ENCODE measurements at places on chromosomes 1 and 21.

DNA sequence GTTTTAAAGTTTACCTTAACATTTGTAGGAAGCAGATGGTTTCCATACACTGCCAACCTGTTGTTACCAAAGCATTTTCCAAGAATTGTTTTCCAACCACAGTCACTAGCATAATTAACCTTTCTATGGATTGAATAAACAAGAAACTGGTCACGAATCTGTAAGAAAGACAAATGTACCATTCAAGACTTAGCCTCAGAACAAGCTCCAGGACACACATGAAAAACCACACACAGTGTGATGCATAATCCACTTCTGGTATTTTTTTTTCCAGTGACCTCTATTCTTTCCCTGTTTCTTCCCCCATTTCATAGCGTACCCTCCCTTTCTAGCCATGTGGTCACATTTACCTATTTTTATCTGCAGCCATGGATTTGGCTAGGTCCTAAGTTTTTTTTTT lies 29.6 kb upstream of the C1orf87 start:
- DNase-seq: no peak

- DNase-seq: no peak
Observed at GRCh38 chr1:114512595-114513280, 1.7 kb upstream of the TRIM33 start.

DNA sequence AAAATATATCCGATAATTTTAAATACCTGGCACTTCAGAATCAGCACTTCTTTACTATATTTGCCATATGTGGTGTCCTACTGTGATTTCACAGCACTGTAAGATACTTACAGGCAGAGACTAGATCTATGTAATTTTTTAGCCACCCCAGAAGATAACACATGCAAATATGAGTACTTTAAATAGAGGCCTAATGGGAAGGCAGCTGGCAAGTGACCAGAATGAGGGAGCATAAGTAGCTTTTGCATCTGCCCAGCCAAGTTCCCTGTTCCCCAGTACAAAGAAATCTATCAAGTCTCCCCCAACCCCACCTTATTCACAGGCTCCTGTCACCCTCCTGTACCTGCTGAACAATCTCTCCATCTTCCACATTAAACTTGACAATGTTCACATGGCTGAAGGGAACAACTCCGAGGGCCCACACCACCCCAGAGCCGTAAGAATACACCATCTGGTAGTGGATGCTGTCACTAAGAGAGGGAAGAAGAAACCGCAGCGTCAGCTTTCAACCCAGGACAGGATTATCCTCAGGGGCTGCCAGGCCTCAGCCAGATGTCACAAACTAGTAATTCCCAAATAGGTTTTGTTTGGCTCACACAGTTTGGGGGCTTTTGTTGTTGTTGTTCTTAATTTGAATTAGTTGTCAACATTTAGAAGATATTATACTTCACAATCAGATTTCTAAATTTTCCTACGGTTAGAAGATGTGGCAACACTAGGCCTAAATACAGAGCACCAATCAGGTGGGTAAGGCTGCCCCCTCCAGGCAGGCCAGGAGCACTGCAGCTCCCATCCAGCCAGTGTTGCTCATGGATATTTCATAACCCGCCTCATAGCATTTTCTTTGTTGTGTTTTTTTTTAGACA lies 10.4 kb downstream of the EMC1 start:
- no peak for DNase-seq

DNA sequence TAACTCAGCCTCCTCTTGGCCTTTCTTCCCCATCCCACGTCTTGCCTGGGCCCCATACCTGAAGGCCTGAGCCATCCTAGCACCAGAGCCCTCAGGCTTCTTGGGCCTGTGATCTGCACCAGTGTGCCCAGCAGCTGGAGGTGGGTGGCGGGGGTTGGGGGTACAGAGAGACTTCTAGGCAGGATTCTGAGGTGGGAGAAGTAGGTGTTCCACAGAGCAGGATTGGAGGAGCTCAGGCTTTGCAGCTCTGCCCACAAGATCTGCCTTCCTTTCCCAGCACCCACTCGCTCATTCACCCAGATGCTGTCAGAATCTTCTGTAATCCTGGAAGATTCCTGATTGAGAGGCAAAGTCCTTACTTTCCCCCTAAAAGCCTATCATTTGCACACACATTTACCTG lies 10.0 kb upstream of the GJB5 start:
- DNase-seq: no peak

- DNase-seq: no peak
Observed at GRCh38 chr1:213986020-213986924, 1.5 kb upstream of the PROX1 start.

- DNase-seq: no peak
Observed at GRCh38 chr1:228308085-228308601, 98.5 kb downstream of the TRIM11 start.

GRCh38 chr1:46800742-46801141 lies 1.9 kb downstream of the CYP4B1 start:
- DNase-seq: no peak

DNA sequence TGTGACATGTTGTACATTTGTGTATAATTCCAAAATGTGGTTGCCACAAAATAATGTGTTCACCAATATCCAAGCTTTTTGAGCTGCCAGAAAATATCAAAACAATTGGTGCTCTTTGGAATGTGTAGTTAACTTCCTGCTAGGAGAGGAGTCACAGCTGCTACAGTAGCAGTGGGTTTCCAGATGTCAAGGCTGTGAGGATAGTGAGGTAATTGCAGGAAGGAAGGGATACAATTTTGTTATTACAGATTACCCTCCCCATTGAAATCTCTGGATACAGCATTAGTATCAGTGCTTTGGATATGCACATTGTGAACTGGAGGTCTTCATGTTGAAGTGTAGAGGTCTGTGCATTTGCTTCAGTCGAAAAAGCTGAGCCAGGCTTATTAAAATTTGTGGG lies 253.2 kb downstream of the PTPRC start:
- no peak for DNase-seq

GRCh38 chr1:239722035-239722434 lies 335.7 kb downstream of the CHRM3 start:
- no peak for DNase-seq

DNA sequence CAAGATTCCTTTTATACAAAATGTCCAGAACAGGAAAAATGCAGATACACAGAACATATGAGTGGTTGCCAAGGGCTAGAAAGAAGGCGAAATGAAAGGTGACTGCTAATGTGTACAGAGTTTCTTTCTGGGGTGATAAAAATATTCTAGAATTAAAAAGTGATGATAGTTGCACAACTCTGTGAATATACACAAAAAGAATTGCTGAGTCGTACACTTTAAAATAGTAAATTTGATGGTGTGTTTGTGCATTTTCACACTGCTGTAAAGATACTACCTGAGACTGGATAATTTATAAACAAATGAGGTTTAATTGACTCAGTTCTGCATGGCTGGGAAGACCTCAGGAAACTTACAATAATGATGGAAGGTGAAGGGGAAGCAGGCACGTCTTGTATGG lies 23.9 kb downstream of the KLHDC7A start:
- no peak for DNase-seq

GRCh38 chr1:209805875-209806760 lies at the start of gene IRF6:
TSS of gene IRF6 (minus strand) at chr1:209806142. CDS start at chr1:209801413, 4,729 bp downstream.
- peak; percentile 41 for DNase-seq

- DNase-seq: no peak
Observed at GRCh38 chr1:14894811-14895560, 258.6 kb upstream of the TMEM51 start.

- no peak for DNase-seq
Observed at GRCh38 chr1:87684194-87684593, 355.5 kb downstream of the LMO4 start.

DNA sequence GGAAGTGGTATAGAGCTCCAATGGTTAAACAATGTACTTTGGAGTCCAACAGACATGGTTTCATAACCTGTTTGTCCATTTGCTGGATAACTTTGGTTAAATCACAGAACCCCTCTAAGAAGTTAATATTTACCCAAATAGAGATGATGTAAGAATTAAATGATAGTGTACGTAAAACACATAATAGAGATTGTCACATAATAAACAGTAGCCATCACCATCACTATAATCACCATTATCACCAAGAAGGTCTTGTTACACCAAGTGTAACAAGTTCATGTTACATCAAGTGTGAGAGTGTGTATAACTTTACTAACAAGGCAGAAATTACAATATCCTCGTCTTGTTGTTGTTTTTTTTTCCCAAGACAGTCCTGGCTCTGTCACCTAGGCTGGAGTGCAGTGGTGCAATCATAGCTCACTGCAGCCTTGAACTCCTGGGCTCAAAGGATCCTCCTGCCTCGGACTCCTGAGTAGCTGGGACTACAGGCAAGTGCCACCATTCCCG lies 23.3 kb downstream of the NUCKS1 start:
- DNase-seq: no peak

DNA sequence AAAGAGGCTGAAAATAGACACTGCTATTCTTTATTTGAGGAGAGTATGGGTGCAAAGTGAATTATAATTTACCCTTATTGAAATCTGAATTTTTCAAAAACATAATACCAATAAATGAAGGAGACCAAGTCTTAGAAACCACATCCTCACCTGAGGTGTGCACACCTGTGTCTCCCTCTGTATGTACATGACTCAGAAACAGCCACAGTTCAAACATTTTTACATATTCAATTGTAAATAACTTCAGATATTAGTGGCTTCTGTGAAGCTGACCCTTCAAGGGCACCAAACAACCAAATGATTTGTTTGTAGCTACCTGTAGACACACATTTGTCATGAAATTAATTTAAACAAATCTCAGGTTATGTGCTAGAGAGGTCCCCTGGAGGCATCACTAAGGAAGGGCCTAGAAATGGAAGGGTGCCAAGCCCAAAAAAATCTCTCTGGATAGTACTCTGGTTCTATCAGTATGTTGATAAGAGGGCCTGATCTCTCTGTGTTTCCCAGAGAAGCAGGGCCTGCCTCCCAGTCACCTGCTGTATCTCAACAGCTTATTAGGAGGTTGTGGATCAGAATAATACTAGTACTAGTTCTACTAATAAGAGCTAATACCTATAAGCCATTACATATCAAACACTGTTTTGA lies 28.1 kb downstream of the ERI3 start:
- no peak for DNase-seq

DNA sequence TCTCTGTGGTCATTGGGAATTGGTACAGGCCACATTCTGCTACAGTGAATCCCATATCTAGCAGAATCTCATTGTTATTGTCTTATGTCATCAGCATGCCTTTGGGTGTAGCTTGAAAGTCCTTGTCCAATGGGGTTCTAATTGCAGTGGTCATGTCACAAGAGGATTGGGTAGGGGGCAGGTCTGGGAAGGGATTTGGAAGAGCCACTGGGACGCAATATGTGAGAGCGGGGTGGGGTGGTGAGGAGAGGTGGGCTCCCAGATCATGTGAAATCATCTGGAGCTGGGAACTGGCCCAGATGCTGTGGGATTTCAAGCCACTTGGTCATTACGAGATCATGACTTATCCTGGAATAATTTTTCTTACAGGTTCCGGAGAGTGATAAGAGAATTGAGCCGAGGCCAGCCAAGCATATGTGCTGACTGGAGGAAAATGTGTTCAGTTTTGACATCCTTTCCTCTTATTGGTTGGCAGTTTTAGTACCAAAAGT lies 16.3 kb downstream of the CNIH3 start:
- DNase-seq: no peak

- DNase-seq: no peak
Observed at GRCh38 chr1:209816923-209817322, 10.8 kb upstream of the UTP25 start.

DNA sequence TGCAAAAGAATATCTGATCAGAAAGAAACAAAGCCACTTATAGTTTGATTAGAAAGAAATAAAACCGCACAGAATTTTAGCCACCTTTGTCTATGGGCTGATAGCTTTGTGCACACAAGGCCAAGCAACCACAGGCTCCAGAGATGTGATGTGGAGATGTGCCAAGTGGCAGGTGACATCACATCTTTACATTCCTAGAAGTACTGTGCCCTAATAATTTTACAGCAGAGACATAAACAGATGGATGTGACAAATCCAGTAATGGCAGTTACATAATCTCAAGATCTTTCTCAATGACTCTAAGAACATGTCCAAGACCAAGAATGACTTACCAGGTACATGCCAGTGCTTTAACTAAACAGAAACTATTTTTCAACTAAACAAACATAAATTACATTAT lies 159.5 kb downstream of the LTN1 start:
- no peak for DNase-seq

GRCh38 chr1:6322161-6322560 lies 61.3 kb upstream of the GPR153 start:
- no peak for DNase-seq

DNA sequence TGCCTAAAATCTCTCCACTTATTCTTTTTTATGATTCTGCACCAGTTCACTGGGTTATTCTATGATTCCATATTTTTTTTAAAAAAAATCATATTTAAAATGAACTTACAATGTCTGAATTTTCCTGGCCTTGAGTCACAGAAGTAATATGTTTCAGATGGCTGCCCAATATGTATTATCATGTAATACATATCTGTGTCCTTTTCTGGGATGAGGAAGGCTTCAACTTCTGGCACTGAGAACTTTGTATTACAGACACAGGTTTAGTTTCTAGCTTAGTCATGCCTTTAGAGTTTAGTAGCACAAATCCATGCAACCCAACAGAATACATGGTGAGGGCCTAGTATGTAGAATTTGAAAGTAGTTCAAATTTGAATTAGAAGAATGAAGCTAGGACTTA lies 7.8 kb upstream of the HSD17B7 start:
- no peak for DNase-seq

DNA sequence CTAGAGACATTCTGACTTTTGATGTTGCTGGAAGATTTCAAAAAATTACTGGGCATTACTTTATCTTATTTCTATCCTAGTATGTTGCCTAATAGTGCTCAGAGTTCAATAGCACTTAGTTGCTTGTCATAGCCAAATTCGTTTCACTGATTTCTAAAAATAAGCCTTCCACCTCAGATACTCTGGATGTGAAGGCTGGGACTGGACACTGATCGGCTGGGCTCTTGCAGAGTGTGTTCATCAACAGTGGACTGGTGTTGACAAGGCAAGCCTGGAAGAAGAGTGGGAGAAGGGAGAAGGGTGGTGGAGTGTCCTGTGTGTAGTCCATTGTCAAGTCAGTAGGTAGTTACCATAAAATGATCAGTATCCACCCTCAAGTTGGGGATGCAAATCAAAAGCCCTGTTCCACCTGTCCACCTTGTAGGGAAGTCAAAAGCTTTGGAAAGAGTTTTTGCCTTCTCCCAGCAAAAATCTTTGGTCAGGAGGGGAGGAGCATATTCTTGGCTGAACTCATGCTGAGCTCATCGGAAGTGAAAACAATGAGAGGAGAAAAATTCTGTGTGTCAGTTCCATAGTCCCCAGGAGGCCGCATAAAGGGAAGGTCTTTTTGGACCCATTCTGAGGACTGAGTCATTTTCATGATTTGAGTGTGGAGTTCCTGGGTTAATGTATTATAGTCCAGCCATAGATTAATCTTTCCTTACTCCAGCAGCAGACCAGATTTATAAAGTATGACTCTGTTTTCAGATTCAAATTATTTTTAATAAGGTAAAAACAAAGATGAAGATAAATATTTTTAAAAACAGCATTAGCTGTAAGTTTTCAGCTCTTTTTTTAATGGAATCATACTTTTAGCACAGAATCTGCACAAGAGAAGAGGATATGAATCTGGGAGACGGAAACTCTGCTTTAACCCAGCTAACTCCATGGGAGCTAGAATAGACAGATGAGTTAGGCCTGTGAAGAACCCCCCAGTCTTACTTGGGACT lies 99.5 kb upstream of the BMP8A start:
- no peak for DNase-seq

GRCh38 chr1:30787856-30788495 lies 30.4 kb upstream of the LAPTM5 start:
- DNase-seq: no peak

GRCh38 chr1:231512147-231512698 lies 16.2 kb upstream of the TSNAX start:
- DNase-seq: no peak

GRCh38 chr1:170863621-170864020 lies 71.7 kb upstream of the MROH9 start:
- DNase-seq: no peak

- no peak for DNase-seq
Observed at GRCh38 chr1:199667089-199667488, 360.4 kb upstream of the NR5A2 start.
